ENCODE measurements at places on chromosomes 3 and 15.

GRCh38 chr3:47617086-47618010 lies 38.7 kb upstream of the CSPG5 start:
- no peak for DNase-seq

DNA sequence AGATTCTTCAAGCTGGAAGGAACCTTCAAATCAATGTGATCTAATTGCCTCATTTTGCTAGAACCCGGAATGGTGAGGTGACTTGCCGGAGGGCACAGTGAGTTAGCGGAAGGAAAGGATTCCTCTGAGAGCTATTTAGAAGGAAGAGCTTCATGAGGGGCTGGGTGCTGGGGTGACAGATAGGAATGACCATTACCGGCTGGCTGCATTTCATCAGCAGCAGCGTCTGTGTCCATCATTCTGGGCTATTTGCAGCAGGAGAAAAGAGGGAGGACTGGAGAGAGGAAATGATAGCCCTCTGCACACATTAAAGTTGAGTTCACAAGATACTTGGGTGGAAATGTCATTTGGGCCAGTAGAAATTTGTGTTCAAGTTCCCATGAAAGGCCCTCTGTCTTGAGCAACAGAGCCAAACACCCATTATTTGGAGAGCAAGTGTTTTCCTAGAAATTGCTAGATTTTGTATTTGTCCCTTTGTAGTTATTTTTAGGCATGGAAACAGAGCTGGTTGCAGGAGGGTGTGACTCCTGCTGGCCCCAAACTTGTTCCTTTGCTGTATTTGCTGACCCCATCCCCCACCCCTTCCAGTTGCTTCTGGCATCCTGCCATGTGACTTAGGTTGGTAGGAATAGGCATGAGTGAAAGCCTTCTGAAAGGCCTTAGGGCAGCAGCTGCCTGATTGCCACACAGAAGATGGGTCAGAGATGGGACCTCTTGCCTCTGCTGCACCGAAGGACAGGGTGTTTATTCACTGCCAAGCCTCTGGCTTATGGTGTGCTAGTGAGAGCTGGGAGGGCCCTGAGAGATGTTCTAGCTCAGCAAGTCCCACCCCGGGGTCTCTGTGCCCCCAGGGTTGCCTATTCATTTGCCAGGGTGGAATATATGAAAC lies 87.5 kb upstream of the PLXNA1 start:
- DNase-seq = no peak

DNA sequence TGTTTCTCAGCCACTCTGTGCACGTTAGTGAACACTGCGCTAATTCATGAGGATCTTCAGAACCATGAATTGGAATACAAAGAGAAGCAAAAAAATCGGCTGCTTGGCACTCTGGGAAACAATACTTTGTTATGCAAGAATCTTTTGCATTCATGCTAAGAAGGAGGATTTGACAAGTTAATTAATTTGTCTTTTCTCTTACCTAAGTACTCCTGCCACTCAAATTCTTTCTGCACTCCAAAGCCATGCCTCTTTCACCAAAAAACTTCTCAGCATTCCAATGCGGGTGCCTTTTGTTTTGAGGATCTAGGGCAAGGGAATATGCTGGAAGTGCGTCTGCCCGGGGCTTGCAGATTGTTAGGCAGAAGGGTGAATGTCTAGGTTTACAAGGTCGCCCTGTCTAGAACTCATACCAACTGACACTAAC lies 11.3 kb upstream of the KAT2B start:
- DNase-seq = no peak

GRCh38 chr3:100591411-100591810 lies 18.0 kb upstream of the ADGRG7 start:
- no peak for DNase-seq

DNA sequence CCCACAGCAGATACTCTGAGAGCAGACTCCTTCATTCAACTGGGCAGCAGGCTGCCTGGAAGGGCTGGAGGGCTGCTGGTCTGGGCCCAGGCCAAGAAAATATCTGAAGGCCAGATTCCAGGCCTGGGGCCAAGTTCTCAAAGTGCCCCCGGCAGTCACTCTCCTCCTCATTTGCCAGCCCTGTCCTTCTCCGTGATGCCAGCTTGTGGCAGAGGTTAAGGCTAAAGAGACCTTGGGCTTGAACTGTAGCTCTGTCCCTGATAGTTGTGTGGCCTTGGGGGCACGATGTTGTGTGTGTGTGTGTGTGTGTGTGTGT lies 39.0 kb downstream of the FAM3D start:
- DNase-seq = no peak

DNA sequence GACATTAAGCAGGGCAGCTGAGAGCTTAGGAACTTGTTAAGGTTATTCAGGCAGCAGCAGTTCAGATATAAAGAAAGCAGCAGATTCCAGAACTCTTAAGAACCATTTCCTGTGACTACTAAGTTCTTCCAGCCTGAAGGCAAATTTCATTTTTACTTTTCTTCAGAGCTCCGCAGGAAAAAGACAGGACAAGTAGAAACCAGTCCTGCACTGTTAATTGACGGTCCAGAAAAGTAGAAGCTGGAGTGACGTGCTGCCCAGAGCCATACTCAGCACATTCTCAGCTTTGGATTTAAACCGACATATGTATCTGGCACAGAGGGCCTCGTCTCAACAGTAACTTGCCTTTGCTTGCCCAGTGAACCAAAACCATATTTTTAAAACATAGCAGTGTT lies 219.4 kb upstream of the STRIT1 start:
- no peak for DNase-seq

- DNase-seq = no peak
These were observed 45.1 kb upstream of the PLXND1 start for GRCh38 chr3:129651435-129652202.

DNA sequence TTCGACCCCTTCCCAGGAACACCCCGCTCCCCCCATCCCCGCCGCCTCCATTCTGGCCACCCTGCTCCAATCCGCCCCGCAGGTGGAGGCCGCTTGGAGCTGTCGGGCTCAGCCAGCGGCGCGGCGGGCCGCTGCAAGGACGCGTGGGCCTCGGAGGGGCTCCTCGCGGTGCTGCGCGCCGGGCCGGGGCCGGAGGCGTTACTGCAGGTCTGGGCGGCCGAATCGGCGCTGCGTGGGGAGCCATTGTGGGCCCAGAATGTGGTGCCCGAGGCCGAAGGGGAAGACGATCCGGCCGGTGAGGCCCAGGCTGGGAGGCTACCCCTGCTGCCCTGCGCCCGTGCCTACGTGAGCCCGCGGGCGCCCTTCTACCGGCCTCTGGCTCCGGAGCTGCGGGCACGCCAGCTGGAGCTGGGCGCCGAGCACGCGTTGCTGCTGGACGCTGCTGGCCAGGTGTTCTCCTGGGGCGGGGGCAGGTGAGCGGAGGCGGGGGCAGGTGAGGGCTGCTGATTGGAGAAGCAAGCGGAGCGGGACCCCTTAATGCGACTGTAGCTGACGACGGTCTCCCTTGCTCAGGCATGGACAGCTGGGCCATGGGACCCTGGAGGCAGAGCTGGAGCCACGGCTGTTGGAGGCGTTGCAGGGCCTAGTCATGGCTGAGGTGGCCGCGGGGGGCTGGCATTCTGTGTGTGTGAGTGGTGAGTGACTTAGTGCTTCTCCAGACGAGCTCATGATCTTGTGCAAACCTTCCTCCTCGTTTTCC lies 2.5 kb downstream of the RCCD1 start:
- DNase-seq = no peak

GRCh38 chr3:110576960-110577359 lies 494.7 kb upstream of the NECTIN3 start:
- DNase-seq = no peak

- DNase-seq = no peak
These were observed 12.1 kb upstream of the ELP6 start for GRCh38 chr3:47525617-47526016.

DNA sequence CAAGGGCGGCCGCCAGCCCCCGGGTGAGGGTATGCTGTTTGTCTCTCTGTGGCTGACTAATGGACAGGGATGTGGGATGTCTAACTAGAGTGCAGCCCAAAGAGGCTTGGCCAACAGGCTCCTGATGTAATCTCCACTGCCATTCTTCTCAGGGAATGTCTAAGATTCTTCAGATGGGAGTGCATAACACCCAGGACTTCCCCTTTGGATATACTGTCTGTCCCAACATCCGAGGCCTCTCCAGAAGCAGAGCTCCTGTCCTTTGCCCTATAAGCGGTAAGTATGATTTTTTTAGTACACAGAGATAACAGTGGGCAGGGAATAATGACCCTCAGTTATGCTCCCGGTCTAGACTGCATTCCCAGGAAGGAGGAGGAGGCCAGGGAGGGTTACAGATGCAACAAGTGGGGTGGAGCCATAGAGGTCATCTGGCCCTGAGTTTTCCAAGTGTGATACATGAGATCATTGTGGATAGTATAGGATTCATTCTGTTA lies 62.5 kb upstream of the SLCO2A1 start:
- DNase-seq = no peak

- DNase-seq = no peak
These were observed 1.2 kb downstream of the TRH start for GRCh38 chr3:129975705-129976048.

GRCh38 chr3:127450331-127450730 lies 140.2 kb downstream of the TPRA1 start:
- no peak for DNase-seq

DNA sequence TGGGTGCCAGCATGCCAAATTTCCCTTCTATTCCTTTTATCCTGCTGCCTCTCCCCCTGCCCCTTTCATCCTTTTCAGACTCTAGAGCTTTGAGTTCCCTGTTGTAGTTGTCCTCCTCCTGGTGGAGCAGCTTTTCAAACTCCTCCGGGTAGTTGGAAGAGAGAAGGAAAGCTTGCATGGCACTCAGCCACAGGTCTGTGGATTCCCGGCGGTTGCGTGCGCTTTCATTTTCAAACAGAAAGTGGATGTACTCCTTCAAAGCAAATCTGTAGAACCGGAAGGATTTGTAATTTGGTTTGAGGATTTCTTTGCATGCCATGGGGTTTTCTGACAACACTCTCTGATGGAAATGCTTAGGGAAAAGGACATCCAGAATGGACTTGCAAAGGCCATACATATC lies 68.1 kb upstream of the DCLK3 start:
- DNase-seq = no peak

DNA sequence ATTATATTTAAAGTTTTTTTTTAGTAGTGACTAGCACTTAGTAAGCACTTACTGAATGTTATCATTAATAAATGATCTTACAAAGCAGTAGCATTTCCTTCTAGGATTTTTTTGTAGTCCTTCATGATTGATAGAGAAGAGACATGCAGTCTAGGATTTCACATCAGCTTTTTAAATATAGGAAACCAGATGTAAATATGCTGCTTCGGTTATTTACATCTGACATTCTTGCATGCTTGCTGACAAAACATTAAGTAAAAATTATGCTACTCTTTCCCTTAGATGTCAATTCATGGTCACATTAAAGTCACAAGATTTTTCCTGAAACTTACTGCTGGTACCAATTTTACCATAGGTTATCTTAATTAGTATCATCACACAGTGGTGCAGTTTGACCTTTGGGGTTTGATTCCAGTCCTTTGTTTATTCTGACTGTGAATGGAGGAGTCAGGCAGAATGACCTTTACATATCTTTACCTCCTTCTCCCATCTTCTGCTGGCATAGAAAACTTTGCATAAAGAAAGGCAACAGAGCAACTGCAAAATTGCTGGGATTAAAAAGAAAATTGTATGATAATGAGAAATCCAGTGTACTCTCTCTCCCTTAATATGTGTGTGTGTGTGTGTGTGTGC lies 286.5 kb downstream of the LPP start:
- DNase-seq = no peak

DNA sequence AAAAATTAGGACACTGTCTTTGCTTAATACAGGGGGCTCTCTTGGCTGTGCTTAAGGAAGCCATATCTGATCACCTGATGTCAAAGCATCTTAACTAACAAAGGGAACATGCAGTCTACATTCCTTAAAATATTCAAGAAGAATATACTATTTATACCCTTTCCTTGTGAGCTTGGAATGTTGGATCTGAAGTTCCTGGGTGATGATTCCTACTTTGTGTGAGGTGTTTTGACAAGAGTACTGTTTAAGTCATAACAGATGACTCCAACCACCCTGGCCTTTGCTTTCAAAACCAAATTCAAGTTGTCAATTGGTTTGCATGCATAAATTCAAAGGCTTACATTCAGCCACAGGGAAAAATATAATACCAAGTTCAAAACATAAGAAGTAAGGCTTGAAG lies 862.7 kb upstream of the SEMA6D start:
- DNase-seq = no peak

DNA sequence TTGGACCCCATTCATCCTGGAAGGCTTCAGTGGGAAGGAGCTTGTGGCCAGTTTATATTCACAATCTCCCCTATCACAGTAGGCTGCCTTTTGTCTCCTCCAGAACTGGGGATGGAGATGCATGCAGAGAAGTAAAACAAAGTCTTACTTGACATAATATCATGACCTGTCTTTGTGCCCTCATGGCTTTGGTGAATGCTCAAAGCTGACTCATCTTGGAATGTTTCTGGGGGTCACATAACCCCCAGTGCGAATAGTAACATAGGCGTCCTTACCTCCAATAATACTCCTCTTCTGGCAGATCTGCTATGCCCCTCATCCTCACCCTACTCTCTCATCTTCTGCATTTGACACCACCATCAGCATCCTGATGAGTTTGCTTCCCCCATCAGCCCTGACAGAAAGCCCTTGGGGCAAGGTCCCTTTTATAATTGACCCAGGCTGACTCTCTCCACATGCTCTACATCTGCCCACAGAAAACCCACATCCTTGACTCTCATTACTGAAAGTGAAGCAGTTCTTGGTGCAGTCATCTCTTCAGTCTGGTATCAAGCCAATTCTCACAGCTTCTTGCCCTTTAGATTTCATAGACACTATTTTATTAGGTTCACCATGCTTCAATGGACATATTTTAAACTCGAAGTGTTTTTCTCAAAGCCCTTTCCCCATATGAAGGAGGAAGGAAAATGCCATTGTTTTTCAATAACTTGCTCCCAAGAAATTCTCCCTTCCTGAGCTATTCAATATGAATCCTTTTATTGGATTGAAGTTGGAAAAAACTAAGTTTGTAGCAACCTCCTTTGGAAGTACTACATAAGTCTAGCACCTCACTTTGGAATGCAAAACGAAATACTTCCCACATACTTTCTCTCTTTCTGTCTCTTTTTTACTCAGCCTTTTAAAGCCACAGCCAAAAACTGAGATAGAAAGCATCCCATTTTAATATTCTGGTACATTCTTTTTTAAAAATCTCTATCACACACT lies 36.6 kb downstream of the OSTN start:
- no peak for DNase-seq

DNA sequence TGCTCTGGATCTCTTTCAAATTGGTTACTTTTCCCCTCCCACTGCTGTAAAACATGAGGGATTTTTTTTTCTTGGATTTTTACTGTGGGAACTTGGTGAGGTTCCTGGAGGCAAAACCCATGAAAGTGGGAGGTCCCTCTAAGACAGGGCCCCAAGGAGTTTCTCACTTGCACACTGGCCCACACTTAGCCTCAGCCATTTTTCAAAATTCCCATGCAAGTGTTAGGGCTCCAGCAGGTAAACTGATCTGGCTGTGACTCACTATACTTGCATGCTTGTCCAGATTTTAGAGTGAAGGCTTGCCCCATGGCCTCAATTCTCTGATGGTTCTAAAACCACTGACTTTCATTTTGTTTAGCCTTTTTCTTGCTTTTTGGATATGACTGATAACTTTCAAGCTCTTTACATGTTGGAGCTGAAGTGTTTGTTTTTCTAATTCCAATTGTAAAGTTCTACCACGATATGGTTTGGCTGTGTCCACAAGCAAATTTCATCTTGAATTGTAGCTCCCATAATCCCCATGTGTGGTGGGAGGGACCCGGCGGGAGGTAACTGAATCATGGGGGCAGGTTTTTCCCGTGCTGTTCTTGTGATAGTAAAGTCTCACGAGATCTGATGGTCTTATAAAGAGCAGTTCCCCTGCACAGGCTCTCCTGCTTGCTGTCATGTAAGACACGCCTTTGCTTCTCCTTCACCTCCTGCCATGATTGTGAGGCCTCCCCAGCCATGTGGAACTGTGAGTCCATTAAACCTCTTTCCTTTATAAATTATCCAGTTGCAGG lies 37.7 kb downstream of the MCCC1 start:
- no peak for DNase-seq
